PC-9 (cell line): ENCODE measurements at places on chromosomes 1 and 21.
A peak's percentile ranks its signal among the peaks of the same experiment; 100 is the strongest.

DNA sequence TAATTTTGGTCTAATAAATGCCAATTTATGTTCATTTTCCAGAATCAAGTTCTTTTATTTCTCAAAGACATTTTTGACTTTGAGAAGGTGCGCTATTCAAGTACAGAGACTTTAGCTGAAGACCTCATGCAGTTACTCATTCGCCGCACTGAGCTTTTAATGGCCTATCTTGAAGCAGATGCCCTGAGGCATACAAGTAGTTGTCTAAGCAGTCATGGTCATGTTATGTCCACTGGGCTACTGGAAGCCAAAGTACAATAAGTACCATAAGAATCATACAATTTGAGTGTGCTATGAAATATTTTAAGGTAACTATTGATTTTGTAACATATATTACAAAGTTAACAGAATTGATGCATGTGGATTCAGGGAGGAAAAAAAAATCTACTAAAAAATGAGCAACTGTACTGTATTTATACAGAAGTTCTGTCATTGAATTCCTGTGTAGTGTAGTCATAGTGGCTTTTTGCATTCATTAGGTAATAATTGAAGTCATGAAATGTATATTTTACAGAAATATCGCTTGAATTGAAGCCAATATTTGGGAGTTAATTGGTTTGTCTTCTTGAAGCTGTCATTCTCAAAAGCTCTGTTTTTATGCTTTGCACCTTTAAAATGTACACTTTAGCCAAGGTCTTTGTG, 13.5 kb upstream of the NEXN start:
- no peak for DNase-seq

DNA sequence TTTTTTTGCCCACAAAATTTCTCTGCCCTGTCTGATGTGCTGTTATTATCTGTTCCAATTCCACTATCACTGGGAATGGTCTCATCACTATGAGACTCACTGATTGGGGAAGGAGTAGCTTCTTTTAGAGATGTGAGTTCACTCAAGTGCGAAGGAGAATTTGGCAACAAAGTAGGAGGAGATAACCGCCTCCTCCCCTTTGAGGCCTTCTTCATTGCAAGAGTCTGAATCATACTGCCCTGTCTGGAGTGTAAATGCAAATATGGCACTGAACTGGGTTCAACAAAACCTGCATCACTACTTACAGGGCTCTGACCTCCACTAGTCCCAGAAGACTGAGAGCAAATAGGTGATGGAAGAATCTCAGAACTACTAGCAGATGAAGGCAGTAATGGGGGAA, 83.4 kb downstream of the ASH1L start:
- no peak for DNase-seq

- DNase-seq: no peak
Observed at GRCh38 chr1:243465738-243466137, 209.9 kb downstream of the SDCCAG8 start.

DNA sequence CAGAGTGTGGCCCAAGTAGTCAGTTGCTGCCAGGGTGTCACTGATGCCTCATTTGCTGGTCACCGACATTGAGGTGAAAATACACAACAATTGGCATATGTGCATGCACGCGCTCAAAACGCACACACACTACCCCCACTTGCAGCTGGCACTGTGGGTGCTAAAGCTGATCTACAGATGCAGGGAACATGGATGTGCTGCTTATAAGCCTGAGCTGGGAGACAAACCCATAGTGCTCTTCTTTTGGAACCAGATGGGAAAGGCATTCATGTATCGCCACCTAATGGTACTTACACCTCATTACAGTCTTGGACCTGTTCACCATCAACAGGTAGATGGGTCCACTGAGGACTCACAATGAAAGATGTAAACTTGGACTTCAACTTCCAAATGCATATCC, 70.3 kb upstream of the CAMK1G start:
- DNase-seq: peak; percentile 44

- DNase-seq: no peak
Observed at GRCh38 chr1:84585803-84586202, 11.6 kb upstream of the CTBS start.

DNA sequence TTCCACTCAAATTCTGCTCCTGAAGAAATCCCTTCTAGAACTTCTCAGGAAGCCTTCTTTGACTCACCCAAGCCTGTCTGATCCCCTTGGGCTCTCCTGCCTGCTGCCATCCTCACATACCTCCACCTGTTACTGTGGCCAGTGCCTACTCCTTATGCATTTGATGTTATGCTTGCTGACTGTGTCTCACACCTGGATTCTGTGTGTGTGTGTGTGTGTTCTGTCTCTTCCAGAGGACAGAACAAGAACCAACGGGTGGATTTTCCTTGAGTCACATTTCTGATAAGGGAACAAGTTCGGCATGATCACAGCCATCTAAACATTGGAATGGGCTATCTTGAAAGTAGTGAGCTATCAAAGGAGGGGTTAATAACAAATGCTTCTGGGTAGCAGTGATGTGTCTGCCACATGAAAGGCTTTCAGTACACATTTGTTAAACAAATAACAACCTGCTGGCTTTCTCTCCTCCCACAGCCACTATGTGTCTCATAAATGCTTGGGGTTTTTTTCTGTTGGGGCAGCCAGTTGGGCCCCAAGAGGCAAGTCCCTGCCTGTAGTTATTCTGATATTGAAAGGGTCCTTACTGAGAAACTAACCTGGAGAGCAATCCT, 8.9 kb upstream of the GPR37L1 start:
- DNase-seq: no peak
